Right ventricle myocardium superior (tissue), 1 donor: ENCODE measurements at places on chromosomes 16 and 17. TPM values are rescaled to one million over a fixed set of nuclear protein-coding genes. Genes with fewer than 3 reads are reported as not detected.

UTS2R gene
- 0.81 TPM for total RNA-seq

NOS2 gene
- total RNA-seq, result 0.19 TPM

GALR2 gene
- total RNA-seq, result not detected

CACNG5 gene
- not detected for total RNA-seq

ACSM3 gene
- 8.7 TPM for total RNA-seq

MGAT5B gene
- total RNA-seq, result not detected

NPIPB9 gene
- total RNA-seq, result 0.19 TPM

SHISA9 gene
- 0.24 TPM for total RNA-seq

KRTAP9-4 gene
- not detected for total RNA-seq

SMTNL2 gene
- total RNA-seq, result 40.4 TPM

ELAC2 gene
- total RNA-seq, result 62.5 TPM

AMZ2 gene
- 89.5 TPM for total RNA-seq

VAT1L gene
- total RNA-seq, result 13.7 TPM

NPIPA3 gene
- total RNA-seq, result 0.65 TPM

MC1R gene
- total RNA-seq, result 1.1 TPM

TNFRSF12A gene
- total RNA-seq, result 29.4 TPM

SAMD14 gene
- total RNA-seq, result 0.78 TPM

UMOD gene
- total RNA-seq, result not detected

ATPAF2 gene
- 34.1 TPM for total RNA-seq

C17orf107 gene
- 0.51 TPM for total RNA-seq

RTN4RL1 gene
- 3.4 TPM for total RNA-seq

DNAI2 gene
- not detected for total RNA-seq

OMG gene
- not detected for total RNA-seq

CTRL gene
- 0.78 TPM for total RNA-seq

DLX4 gene
- total RNA-seq, result not detected

PIRT gene
- not detected for total RNA-seq

KRT32 gene
- total RNA-seq, result not detected

IL17C gene
- not detected for total RNA-seq

SYT17 gene
- total RNA-seq, result 0.54 TPM

ZNF469 gene
- total RNA-seq, result 0.94 TPM
